GM12864 (cell line): ENCODE measurements at places on chromosomes 6 and 20.
A peak's percentile ranks its signal among the peaks of the same experiment; 100 is the strongest.

GRCh38 chr6:30357678-30358540 lies 13.0 kb downstream of the RPP21 start:
- no peak for DNase-seq

DNA sequence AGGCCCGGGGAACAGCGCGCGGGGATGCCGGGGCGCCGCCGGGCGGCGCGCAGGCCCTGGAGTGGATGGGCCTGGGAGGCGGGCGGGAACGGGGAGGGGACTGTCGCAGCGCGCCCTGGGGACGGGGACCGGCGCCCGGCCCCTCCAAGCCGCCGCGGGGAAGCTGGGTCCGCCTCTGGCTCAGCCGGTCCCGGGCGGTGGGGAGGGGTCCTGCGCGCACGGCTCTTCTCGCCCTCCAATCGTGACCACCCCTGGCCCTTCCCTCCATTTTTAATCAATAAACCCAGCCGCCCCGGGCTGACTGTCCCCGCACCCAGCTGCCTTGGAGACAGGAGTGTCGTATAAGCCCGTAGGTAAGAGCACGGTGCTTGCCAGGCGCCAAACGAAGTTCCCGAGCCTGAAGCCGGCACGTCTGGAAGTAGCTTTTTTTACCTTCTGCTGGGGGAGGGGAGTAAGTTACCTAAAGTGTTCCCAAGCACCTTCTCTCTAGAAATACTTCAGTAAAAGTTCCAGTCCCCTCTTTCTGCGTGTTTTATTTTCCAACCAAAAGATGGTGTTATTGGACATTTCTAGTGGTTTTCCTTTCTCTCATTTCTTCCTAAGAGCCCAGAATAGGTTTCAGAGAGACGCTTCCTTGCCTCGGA lies 780 bp upstream of the TAF4 start:
- no peak for DNase-seq

- DNase-seq = no peak
These were observed 64.9 kb downstream of the SYCP2L start for GRCh38 chr6:10951675-10952282.

DNA sequence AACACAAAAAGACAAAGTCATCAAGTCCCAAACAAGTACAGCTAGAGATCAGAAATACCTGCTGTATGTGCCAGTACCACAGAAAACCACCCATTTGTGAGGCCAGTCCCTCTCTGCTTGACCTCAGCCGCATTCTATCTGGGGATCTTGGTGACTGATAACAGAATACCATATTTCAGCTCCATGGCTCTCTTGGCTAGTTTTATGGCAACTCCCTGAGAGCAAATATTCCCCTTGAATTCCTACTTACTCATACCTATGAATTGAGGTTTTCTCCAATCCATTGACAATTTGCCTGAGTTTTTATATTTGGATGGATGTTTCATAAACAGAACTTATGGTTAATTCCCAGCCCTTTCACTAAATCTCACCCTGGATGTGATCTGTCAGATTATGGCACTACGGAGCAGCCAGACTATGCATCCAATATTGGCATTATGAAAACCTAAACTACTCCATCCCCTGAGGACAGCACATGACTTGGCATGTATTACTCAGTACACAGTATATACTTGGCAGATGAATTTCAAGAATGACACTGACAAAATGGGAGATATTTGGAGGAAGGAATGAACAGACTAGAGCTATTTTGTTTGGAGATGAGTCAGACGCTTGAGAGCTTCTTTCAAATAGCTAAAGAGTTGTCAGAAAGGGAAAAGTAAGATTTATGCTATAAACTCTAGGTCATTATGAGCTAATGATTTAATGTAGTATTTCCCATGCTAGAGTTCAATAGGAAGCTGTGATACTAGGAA lies 95.7 kb downstream of the PRDM1 start:
- no peak for DNase-seq

- DNase-seq = no peak
These were observed 218.3 kb upstream of the DTNBP1 start for GRCh38 chr6:15881150-15881549.

DNA sequence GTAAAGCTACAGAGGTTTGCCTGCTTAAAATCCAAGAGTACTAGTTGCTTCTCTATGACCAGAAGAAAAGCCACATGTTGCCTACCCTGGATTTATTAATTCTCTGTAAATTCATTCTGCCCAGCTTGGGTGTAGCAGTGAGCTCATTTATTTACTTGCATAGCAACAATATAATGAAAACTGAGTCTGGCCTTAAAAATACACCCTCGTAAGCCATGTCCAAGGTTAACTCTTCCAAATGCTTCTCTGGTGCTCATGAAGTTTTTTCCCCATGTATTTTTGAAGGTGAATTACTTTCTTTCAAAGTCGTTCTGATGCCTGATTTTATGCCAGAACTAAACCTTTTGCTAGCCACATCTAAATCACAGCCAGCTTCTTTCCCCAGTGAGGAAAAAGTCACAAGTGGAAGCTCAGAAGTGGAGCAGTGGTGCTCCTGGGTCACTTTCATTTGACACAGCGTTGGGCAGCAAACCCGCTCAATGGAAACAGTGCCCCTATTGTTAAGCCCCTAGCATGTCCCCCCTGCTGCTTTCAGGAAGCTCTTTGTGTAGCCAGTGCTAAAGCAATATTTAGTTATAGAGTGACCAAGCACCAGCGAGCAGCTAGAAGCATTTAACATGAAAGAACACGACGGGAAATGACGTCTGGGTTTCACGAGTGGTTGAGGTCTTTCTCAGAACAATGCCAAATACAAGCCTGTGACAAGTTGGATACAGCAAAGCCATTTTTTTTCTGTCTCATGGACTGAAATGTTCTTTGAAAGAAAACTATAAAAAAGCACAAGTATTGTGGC lies 29.8 kb downstream of the NEDD9 start:
- DNase-seq = no peak

DNA sequence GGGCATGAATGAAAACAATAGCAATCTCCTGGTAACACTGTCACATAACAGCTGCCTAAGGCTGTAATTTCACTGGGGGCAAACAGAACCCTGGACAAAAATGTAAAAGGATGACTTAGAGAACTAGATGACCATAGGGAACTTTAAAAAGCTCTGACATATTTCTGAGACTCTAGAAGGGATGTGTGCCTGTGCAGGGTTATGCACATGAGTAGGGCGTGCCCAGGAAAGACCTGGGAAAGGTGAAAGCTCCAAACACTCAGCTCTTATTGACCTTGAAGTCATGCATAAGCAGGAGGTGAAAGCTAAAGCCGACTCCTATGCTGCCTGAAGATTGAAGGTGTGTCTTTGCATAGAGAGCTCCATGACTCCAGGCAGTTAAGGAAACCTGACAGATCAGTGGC lies 118.4 kb upstream of the BTBD3 start:
- DNase-seq = no peak

GRCh38 chr20:32680544-32681174 lies 6.9 kb upstream of the C20orf203 start:
- no peak for DNase-seq

GRCh38 chr6:131949909-131950766 lies 1.0 kb downstream of the CCN2 start:
- DNase-seq = no peak

GRCh38 chr6:129672881-129673631 lies 36.9 kb downstream of the ARHGAP18 start:
- no peak for DNase-seq

GRCh38 chr20:20370094-20370575 lies 2.2 kb downstream of the INSM1 start:
- no peak for DNase-seq

DNA sequence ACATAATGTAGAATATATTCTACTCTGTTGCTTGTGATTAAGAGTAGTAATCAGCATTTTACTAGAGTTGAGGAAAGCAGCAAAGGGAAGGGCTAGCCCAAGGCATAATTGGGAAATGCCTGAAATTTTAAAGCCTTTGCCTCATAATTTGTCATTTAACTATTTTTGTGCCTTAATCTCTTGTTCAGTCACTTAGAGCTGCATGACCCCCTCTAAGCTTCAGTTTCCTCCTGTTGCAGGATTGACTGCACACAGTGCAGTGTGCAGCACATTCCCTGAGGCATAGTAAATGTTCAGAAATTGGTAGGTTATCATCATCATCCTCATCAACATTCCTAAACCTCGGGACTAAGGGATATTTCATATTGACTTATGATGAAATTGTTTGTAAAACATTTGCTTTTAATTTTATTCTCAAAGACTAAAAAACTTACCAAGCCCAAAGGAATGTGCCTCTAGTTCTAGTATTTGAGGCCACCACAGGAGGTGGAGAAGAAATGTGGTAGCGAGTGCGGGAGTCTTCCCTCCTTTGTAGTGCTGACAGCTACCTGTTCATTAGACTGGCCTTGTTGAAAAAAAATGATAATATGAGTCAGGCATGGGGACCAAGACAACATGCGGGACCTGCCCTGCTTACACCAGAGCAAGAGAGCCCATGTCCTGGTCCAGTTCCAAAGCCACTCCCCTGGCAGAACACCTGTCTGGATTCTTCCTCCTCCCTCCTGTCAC lies 14.8 kb upstream of the TENT5A start:
- no peak for DNase-seq

GRCh38 chr20:5364997-5365597 lies 48.3 kb upstream of the PROKR2 start:
- no peak for DNase-seq

DNA sequence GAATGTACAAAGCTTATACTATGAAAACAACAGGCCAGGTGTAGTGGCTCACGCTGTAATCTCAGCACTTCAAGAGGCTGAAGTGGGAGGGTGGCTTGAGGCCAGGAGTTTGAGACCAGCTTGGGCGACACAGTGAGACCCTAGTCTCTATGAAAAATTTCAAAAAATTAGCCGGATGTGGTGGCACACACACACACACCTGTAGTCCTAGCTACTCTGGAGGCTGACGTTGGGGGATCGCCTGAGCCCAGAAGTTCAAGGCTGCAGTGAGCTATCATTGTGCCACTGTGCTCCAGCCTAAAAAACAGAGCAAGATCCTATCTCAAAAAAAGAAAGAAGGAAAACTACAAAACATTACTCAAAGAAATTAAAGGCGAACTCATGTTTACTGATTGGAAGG lies 7.3 kb upstream of the ASF1A start:
- DNase-seq = no peak

- DNase-seq = no peak
These were observed 161.4 kb downstream of the PDE7B start for GRCh38 chr6:136012943-136013342.

DNA sequence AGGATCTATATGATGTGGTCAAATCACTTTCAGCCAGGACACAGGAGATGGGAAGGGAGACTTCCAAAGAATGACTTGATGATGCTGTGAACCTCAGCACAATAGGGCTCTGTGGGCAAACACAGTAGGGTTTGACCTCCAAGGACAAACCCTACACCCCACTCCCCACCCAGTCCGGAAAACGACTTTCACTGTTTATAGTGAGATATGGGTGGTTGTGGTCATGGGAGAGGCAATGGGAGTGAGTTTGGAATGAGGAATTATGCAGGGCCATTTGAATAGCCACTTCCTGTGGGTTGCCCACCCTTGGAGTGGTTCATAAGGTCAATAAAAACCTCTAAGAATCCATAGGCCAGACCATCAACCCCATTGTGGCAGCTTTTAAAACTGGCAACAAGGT lies 38.4 kb upstream of the PRND start:
- DNase-seq = no peak

GRCh38 chr6:21710216-21710615 lies 116.7 kb downstream of the SOX4 start:
- no peak for DNase-seq

- no peak for DNase-seq
These were observed 18.3 kb downstream of the ENTPD6 start for GRCh38 chr20:25213566-25214425.

- DNase-seq = no peak
These were observed 315.6 kb upstream of the CITED2 start for GRCh38 chr6:139690007-139690406.

DNA sequence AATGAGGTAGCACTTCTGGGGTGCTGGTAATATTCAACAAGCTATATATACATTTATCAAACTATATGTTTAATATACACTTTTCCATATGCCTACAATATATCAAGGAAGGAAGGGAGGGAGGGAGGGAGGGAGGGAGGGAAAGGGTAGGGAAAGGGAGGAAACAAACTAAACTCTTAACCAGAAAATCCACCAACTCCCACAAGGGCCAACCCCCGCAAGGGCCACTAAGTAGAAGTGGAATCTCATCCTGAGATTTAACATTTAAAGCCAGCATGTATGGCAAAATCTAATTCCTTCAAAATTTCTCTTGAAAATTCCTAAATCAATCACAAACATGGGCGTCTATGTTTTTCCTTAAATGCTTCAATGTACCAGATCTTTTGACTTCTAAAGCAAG lies 298.6 kb upstream of the THEMIS start:
- no peak for DNase-seq

DNA sequence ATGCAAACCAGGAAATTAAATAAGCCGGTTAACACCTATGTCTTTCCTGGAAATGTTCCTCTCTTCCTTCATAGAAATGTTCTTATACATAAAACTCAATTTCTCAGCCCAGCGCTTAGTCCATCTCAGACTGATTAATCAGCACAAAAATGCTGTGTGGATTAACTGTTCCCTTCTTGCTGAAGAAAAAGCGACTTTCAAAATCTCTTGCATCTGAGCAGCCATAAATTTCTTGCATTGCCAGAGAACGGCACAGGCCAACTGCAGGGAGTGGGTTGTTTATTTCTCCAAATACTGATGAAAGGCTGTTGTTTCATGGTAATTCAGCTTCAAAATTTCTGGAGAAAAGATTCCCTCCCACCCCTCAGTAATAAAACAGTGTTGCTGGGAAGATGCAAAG lies 517.6 kb downstream of the BTBD3 start:
- DNase-seq = no peak

GRCh38 chr6:112841553-112842329 lies 494.6 kb downstream of the RFPL4B start:
- DNase-seq = peak; percentile 35

DNA sequence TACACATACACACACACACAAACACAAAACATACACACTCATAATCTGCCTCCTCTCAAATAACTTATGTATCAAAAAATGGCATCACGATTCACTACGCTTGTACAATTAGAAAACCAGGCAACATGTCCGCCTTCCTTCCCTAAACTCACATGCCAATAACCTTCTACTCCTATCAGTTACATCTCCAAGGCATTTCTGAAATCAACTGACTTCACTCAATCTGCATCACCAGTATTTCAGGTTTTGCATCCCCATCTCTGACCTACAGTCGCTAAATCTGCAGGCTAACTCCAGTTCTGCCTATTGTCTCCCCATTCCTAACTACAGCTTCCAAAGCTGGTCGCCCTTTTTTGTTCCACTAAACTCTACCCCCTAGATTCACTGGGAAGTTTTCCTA lies 217.5 kb downstream of the PTPRK start:
- DNase-seq = no peak

GRCh38 chr6:142152746-142153145 lies 5.7 kb downstream of the VTA1 start:
- DNase-seq = no peak

GRCh38 chr6:159045801-159046200 lies 1.0 kb upstream of the TAGAP start:
- DNase-seq = no peak
